ENCODE measurements at places on chromosomes 5 and 9.
A peak's percentile ranks its signal among the peaks of the same experiment; 100 is the strongest.

DNA sequence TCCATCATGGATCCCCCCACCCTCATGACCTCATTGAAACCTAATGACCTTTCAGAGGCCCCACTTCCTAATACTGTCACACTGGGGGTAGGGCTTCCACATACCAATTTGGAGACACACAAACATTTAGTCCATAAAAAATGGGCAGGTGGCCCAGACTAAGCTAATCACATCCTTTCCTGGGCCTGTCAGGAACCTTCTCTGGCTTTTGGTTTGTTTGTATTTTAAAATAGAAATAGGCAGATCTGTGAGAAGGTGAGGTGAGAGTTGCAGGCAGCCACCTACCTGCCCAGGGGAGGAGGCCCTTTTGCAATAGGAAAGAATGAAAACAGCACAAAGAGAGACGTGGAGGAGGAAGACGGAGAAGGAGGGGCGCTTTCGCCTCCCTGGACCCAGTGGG is 90.2 kb upstream of the BOD1 start:
- no peak for DNase-seq

DNA sequence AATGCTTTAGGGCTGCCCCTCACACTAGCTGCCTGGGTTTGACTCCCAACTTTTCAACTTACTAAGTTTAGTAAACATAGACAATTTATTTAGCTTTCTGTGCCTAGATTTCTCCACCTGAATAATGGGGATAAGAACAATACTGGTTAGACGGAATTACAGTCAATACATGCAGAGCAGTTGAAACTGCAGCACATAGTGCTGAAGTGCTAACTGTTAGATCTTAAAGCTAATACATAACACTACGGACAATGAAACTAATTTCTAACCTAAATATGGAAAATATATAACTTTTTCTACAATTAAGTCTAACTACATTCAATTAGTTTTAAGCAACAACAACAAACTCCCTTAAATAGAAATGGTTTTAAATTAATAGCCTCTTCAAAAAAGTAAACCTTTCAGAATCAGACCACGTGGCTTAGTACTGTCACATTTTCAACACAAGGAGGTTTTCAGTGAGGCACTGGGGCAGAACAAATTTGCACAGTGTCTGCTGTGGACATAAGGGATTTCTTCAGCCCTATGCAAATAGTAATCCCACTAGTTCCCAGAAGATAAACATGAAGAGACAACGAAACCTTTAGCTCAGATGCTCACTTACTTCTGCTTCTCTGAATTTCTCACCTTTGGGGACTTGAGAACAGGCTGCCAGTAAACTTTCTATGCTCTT is 293.4 kb downstream of the EDIL3 start:
- peak; percentile 27 for DNase-seq

DNA sequence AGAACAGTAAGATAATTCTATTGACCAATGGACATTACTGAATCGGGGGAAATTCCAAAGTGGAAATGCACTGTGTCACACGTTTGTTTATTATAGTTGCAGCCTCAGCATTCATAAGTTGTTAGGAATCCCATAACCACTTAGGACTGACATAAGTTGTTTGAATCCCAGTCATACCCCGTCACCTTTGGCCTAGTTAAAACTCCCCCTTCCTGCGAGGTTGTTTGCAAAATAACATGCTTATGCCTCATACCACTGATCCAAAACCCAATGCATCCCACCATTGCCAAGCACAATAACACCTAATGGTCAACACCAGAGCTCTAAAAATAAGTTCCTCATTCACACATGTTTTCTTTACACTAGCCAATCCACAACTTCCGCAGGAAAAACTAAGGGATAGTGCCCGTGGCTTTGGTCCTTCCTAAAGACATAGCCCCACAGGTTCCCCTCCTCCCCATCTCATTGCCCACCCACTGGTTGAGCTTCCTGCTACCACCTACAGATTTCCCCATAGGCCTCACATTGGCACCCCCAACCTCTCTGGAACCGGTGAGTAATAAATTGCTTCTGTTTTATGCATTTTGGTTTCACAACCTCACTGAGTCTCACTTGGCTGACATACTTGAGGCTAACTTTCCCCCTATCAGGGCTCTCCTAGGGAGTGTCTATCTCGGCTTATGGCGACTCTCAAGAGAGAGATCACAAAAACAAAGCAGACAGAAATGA is 42.3 kb upstream of the MUSK start:
- DNase-seq, result no peak

- no peak for DNase-seq
These were observed 453.4 kb upstream of the GRAMD2B start for GRCh38 chr5:125969814-125970171.

- peak; percentile 83 for DNase-seq
These were observed 65.3 kb upstream of the EGFLAM start for GRCh38 chr5:38193015-38193581.

DNA sequence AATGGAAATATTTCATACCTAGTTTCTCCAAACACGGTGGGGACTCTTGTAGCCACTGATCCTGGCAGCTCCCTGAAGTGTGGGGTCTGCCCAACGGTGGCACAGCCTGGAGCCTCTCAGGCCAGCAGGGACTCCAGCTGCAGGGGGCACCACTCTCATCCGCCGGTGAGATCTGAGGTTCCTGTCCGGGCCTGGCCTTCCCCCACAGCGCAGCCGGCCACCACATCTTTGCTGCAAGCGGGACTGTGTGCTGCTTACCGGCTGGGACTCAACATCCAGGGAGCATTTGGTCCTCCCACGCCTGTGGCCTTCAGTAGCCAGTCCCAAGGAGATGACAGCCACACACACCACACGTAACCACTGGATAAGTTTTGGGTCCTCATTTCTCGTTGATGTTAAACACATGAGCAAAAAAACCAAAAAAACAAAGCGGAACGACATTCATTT is 7.7 kb upstream of the NKX2-5 start:
- DNase-seq, result no peak

DNA sequence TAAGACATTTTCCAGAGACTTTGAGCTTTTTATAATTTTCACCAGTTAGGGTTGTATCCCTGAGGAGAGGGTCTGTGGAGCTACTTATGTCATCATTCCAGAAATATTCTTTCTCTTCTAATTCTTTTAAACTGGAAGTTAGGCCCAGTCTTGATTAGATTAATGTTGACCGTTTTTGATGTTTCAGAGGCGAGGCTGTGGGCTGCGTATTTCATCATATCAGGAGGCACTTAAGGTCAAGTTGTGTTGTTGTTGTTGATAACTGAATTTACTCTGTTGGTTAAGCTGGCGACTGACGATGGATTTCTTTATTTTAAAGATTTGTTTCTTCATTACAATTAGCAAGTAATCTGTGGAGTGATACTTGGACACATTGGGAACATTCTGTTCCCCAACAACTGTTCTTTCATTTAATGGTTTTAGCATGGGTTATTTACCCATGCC is 20.1 kb downstream of the IPO11 start:
- no peak for DNase-seq

All from Ammon's horn (tissue), 1 donor.